ENCODE measurements at places on chromosomes 7 and 10.

GRCh38 chr7:116955801-116956476 lies 2.6 kb downstream of the ST7 start:
- H3K36me3 ChIP-seq, result peaks cover 17% of the 10 kb centered on the region
- H3K4me1 ChIP-seq, result peaks cover 48% of the 10 kb centered on the region
- H3K27me3 ChIP-seq, result no peaks in the 10 kb centered on the region
- peak overlapping the region; percentile 33 for H3K27ac ChIP-seq
- H3K4me3 ChIP-seq, result peak overlapping the region; percentile 36

GRCh38 chr7:112571852-112572607 lies 91.2 kb downstream of the LSMEM1 start:
- H3K4me1 ChIP-seq, result no peaks in the 10 kb centered on the region
- no peaks in the 10 kb centered on the region for H3K36me3 ChIP-seq
- no peak for DNase-seq
- no peak overlapping the region for H3K27ac ChIP-seq

DNA sequence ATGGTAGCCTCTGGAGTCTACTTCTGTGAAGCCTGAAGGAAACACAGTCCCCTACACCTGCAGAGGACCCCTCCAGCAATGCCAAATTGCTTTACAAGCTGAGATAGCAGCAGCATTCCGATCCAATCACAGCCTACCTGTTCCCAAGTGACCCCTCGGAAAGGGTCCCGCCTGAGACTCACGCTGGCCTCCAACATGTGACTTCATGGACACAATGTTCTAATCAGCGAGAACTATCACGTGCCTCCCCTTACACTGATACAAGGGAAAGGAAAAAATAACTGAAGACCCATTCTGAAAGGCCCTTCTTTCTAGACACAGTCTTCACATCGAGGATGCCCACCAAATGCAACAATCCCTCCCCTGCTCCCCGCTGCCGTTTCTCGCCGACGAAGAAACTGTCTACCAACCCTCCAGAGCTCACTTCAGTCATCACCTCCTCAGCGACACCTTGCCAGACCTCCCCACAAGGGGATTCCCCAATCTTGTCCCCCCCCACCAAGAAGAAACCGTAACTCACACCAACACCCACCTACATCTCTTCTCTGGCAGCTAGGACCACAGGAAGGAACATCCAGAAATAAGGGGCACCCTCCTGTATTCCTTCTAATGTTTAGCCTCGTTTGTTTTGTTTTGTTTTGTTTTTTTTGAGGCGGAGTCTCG lies 1.8 kb downstream of the SNX8 start:
- H3K27me3 ChIP-seq, result no peaks in the 10 kb centered on the region
- H3K4me3 ChIP-seq, result peak overlapping the region; percentile 67
- H3K4me1 ChIP-seq, result peaks cover 35% of the 10 kb centered on the region

DNA sequence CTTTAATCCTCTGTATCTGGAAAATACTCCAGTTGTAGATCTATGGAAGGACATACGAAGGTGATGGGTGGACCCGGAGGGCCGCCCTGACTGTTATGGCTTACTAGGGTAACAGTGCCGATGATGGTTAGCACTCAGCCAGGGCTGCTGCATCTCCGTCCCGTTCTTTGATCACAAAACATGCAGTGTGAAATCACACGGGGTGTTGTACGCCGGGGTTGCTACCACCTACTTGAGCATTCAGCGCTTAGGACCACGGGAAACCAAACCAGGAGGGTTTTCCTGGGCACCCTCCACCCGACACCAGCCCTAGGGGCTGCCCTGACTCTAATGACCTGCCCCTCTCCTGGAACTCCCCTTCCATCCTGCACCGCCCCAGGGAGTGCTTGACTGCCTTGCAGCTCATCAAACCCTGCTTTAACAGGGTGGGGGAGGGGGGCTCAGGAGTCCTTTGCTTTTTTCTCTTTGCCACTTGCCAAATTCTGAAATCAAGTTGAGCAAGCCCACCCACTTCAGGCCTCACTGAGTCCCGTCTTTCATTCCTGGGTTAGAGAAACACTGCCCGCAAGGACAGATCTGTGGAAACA lies 20.4 kb downstream of the ZNF775 start:
- peak overlapping the region; percentile 37 for H3K4me3 ChIP-seq
- peaks cover 2% of the 10 kb centered on the region for H3K27me3 ChIP-seq
- peaks cover 39% of the 10 kb centered on the region for H3K4me1 ChIP-seq
- H3K27ac ChIP-seq, result peak overlapping the region; percentile 80
- no peak for DNase-seq

DNA sequence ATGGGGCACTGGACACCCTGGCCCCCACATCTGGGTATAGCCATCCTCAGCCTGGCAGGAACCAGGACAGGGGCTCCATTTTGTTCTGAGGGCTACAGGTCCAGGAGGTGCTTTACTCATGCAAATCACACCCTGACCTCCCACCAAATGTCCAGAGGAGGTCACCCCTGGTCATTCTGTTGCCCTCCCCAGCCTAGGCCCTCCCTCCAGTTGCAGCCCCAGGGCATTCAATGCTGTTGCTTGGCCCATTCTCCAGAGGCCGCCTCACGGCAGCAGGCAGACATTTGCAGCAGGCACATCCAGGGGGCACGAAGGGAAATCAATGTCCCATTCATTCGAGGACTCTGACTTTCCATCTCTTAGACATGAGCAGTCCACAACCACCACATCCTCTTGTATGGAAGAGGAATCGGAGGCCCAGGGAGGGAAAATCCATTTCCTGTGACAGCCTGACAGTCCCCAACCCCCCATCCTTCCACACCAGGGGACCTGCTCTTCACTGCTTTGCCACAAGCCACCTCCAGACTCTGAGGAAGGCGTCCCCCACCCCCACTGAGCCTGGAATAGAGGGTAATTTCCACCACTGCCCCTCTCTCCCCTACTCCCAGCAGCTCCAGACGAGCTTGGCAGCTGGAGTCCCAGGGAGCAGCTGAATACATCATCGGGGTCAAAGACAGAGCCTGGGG lies 76.2 kb upstream of the UNC5B start:
- no peak overlapping the region for H3K4me3 ChIP-seq
- peaks cover 45% of the 10 kb centered on the region for H3K27me3 ChIP-seq
- no peaks in the 10 kb centered on the region for H3K4me1 ChIP-seq
- no peaks in the 10 kb centered on the region for H3K36me3 ChIP-seq
- H3K27ac ChIP-seq, result no peak overlapping the region

- H3K27ac ChIP-seq, result no peak overlapping the region
- H3K4me3 ChIP-seq, result no peak overlapping the region
- H3K27me3 ChIP-seq, result no peaks in the 10 kb centered on the region
Measured at GRCh38 chr7:15648461-15648961, 38.0 kb downstream of the MEOX2 start.

DNA sequence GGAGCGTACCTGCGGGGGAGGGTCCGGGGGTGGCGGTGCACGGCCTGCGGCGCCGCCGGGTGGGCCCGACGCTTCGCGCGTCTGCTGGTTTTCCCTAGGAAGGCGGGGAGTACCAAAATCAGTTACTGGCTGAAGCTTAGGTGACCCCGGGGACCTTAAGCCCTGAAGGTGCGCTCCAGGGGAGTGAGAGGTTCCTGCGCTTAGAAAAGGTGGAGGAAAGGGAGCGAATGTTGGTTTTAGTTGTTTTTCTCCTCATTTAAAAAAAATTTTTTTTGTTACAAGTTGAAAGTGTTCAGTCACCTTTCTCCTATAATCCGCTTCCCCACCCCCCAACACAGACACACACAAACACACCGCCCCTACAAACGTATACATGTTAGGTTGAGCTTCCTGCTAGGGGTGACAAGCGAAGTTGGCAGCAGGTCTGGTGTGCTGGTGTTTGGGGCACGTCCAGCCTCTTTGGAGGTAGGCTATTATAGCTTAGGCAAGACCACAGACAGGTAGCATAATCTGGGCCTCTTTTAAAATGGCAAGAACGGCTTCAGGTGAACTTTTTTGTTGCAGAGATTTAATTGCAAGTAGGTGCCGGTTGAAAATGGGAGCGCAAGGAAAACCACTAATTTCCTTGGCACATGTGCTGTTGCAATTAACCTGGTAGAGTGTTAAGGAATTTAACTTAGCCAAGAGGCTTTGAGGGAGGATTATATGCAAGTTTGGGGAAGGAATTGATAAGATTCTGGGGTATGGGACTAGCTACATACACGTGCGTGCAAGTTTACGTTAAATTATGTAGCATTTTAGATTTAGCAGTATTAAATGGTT lies 945 bp downstream of the ADD3 start:
- no peaks in the 10 kb centered on the region for H3K27me3 ChIP-seq
- no peak for DNase-seq
- H3K4me3 ChIP-seq, result no peak overlapping the region
- peaks cover 45% of the 10 kb centered on the region for H3K4me1 ChIP-seq
- no peaks in the 10 kb centered on the region for H3K36me3 ChIP-seq
